ENCODE measurements at places on chromosomes 13 and 19. TPM values are rescaled to one million over a fixed set of nuclear protein-coding genes. Genes with fewer than 3 reads are reported as not detected.

HCST gene
- total RNA-seq, result 1.2 TPM

ZNF99 gene
- total RNA-seq, result not detected

ZFP14 gene
- 3.8 TPM for total RNA-seq

ZNF793 gene
- 2.9 TPM for total RNA-seq

RFXANK gene
- total RNA-seq, result 32.9 TPM

SIGLEC12 gene
- not detected for total RNA-seq

Data from smooth muscle cell of the pulmonary artery (primary cell).